ENCODE measurements at places on chromosomes 6 and 20.
A peak's percentile ranks its signal among the peaks of the same experiment; 100 is the strongest.

DNA sequence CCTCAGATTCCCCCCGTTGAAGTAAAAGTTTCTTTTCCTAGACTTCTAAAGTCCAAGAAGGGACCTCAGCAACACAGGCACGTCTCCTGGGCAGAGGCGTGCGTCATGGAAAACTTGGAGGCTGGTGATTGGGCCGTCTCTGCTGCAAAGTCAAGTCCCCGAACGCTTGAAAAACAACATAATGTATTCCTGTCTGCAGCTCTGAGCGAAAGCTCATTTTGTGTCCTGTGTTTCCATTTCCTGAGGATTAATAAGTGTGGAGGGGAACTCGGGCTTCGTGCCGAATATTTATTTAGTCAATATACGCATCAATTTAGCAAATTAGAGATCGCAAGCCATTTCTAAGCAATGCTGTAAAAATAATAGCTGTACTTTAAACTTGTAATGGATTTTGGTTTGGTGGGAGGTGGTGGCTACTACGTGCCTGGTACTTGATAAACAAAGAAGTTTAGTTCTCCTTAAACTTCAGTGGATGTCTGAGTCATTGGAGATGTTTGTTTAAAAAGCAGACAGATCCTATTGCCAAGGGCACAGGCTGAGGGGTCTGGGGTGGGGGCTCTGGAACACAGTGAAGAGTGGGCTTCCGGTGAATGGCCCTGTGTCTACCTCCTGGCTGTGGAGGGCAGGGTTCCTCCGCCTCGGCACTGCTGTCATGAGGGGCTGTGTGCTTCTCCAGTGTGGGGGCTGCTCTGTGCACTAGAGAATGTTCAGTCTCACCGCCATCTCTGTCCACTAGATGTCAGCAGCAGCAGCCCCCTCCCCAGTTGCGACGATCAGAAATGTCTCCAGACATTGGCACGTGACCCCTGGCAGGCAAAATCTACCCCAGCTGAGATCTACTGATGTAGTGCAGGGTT, 21.8 kb downstream of the PCK1 start:
- DNase-seq = no peak

DNA sequence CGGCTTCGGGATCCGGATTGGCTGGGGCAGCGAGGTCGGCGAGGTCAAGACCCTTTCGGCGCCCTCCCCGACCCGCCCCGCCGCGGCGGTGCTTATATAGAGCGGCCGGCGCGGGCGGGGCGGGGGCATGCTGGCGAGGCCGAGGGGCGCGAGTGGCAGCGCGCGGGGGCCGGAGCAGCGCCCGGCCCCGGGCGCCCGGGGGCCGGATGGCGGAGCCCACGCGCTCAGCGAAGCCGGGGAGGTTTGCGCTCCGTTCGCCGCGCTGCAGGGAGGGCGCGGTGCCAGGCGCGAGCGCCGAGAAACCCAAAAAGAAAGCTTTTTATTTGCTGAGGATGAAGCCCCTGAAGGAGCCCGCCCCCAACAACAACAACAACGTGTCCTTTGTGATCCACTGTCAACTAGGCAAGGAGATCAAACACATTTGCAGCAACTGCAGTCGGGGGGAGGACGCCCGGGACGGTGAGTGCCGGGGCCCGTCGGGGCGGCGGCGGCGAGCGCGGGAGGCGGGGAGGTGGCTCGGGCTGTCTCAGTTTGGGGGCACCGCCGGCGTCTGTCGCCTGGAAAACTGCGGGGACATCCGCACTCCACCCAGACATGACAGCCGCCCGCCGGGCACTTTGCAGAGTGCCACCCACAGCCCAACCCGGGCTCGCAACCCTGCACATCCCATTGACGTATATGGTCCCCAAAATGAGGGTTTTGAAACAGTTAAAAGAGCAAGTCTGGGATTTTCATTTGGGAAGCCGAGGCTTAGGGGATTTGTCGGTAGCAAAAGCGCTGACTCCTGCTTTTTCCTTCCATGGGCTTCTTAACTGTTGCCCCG, 297.3 kb downstream of the PHACTR1 start:
- no peak for DNase-seq

DNA sequence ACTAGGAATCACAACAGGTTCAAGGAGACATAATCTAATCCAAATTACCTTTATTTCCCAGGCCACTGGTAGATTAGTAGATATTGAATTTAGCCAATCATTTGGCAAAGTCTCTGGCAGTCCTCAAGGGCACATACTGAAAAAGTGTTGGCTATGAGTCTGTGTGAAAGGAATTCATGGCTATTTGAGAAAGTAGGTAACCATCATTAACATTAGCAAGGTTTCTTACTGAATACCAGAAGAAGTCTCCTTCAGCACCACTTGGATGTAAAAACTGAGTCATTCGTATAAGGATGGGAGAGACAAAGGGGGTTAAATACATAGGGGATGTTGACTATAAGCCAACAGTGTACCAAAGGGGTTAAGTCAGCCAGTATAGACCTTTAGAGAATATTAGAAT, 36.7 kb downstream of the AGPAT4 start:
- no peak for DNase-seq

DNA sequence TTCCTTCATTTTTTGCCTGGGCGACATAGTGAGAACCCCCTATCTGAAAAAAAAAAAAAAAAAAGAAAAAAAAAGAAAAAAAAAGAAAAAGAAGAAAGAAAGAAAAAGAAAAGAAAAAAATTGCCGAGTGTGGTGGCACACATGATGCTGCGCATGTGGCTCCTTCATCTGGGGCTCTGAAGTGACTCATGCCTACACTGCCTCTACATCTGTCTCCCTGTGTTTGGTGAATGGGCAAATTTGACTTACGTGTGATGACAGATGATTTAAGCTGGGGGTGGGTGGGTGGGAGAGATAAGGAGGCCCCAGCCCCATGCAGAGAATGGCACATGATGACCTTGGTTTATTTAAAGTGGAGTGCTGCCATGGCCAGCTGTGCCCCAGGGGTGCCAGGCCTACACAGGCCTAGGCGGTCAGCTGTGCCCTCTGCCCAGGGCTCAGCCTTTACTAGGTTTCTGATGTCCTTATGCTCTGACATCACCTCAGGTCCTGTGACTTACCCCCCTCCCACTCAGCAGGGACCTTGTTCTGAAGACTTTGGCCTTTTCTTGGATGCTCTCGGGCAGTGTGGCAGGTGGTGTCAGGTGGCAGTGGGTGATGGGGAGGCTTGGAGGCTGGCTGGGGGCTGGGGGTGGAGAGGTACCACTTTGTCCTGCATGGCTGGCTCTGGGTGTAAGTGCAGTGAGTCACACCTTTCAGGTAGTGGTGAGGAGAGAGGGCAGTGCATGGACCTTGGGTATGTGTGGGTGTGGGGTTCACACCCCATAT, 41.1 kb downstream of the VEGFA start:
- no peak for DNase-seq

GRCh38 chr6:83514466-83514865, 2.1 kb downstream of the PRSS35 start:
- DNase-seq = no peak

DNA sequence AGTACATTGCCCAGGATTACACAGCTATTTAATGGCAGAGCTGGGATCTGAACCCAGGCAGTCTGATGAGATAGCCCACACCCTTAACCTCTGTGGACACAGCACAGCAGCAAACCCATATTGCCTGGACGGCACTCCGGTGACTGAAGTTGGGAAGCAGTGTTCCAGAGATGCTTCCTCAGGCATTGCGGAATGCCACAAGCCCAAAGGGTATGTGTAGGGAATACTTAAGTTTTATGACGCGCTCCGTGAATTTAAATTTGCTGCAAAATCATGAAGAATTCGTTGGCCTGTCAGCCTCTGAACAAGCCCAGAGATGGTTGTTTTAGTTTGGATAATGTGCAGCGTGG, 46.4 kb downstream of the PSMG4 start:
- DNase-seq = no peak

DNA sequence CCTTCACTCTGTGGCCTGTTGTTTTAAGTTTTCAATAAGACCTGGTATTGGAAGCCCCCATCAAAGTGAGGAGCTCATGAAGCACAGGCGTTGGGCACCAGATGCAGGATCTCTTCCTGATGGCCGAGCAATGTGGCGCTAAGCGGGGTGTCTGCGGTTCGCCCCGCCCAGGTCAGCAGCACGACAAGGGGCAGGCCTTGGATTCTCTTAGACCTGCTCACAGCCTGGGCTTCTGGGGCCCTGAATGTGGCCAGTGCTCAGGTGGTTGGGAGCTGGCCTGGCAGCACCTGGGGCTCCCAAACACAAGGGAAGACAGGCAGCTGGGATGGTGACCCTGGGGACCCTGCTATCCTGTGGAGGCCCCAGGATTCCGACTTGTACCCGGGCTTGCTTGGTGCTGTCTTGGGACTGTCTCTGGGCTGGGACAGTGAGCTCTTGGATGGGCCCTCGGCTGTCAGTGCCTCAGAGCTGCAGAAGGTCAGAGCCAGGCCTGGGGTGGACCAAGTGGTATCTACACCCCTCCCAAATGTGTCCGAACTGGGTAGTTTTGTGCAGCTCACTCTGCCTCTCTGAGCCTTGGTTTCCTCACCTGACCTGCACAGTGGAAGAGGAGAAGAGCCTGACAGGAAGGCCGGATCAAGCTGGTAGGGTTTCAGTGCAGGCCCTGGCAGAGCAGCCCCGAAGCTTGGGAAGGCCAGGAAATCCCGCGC, 69.1 kb downstream of the PHACTR3 start:
- no peak for DNase-seq

DNA sequence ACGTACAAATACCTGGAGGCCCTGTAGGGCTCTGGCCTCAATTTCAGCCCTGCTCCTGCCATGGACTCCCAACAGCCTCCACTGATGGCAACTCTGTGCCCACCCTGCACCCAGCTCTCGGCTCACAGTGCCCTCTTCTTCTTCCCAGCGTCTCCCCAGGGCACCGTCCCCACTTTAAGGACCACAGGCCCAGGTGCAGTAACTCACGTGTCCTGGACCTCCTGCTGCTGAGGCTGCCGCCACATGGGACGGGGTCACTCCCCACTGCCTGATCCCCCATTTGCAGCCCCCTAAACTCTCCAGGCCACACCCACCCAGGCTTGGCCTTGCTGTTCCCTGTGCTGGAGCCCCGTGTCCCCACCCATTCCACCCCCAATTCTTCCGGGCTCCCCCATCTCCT, 223.4 kb downstream of the PREX1 start:
- DNase-seq = no peak

DNA sequence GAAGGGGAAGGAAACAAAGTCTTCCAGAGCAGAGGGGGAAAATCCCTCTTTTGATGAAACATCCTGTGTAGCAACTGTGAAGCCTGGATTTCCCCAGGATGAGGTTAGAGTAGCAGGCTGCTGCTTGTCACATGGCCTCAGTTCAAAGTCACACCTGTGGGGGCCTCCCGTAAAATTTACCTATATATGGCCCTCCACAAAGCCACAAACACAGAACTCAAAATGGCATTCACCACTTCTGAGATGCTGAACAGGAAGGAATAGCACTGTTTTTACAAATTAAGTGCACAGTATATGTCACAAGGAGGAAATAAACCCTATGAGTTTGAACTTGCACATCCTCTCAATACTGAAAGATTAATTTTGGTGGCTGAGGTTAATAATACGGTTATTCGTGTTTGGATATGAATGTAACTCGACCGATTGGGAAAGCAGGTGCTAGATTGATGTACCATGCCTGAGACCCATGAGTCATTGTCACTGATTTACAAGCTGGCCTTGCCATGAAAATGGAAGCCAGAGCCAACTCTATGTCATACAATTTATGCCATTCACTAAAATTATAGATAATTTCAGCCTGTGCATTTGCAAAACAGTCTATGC, 70.6 kb downstream of the SGK1 start:
- peak; percentile 87 for DNase-seq

DNA sequence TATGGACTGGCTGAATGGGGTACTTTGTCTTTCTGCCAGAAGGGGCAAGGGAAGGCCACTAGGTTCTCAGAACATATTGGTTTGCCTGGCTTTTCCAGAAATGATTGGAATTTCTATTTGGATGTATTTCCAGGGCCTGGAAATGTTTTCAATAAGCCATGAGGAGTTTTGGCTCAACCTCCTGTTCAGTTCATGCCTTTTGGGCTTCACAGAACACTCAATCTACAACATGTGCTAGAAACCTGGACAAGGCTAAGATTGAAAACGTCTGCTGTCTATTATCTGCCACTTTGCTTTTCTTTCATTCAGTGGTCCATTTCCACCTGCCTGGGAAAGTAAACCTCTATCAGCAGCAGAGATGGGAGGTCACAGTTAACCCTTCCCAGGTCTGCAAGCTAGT, 793.4 kb downstream of the TENT5A start:
- no peak for DNase-seq

GRCh38 chr20:20224806-20225205, 143.1 kb upstream of the INSM1 start:
- DNase-seq = no peak

- no peak for DNase-seq
These were observed 25.7 kb downstream of the CFAP61 start for GRCh38 chr20:20078041-20078440.

GRCh38 chr6:156183678-156184077, 593.5 kb upstream of the ARID1B start:
- DNase-seq = no peak

DNA sequence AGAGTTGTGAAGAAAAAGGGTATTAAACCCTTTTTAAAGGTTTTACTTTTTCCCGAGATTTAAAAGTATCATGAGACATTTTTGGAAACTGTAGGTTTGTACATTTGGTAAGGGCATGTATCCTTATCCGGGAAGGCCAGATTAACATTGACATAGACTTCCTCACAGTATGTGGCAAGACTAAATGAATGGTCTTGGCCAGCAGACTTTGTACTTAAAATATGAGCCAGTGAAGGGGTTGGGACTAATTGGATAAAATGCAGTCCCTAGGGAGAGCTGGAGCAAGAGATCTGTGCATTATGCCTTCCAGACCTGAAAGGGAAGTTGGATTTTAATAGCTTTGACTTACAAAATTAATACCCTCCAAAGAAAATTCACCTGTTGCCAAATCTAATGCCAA, 60.4 kb upstream of the CCN2 start:
- no peak for DNase-seq

GRCh38 chr20:37972256-37973058, 60.8 kb downstream of the TTI1 start:
- no peak for DNase-seq

GRCh38 chr6:170286934-170287265, 4.0 kb downstream of the DLL1 start:
- DNase-seq = no peak

DNA sequence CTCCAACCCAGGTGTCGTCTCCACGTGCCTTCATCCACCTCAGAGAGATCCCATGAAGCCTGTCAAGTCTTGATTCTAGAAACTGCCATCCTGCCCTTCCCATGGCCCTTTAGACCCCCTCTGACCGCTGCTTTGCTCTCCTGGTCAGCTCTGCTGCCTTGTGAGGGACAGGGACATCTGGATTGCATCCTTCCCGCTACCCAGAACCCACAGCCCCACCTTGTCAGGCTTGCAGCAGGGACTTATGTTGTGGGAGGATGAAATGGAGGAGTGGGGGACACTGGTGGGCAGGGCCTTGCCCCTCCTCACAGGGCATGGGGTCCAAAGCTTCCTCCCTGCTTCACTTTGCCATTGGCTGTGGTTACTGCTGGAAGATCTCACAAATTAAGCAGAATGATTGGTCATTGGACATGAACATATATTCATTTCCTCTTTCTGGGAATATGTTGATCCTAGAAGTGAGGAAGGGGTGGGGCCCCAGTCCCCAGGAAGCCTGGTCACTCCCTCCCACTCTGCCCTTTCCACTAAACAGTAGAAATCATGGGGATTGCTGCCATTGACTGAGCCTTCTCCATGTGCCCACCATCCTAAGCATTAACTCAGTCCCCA, 4.5 kb downstream of the GLP1R start:
- DNase-seq = no peak

GRCh38 chr6:100353276-100354015, 111.3 kb downstream of the SIM1 start:
- no peak for DNase-seq

GRCh38 chr6:167005350-167006159, 6.4 kb downstream of the CEP43 start:
- no peak for DNase-seq

- no peak for DNase-seq
These were observed 8.7 kb upstream of the SDHAF4 start for GRCh38 chr6:70557998-70558397.
